ENCODE measurements at places on chromosomes 7 and 10.

DNA sequence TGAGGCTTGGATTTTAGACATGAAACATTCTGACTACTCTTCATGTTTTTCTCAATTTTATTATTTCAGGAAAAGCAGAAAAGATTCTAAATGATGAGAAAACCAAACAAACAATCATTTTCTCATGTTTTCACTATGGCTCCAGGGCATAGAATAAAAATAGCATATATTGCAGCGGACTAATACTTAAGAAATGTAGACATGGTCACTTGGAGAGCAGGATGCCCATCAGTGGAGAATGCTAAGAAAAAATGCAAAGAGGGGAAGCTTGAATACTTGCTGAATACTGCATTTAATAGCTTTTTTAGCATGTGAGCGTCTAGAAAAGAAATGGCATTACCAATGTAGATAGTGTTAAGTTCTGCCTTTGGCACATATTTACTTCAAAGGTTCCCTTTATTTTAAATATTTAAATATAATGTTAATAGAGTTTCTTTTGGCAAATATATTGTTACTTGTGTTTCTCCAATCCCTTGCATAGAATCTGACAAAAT, 107.9 kb downstream of the PPP1R17 start:
- no peak for DNase-seq

GRCh38 chr10:4851846-4852245, 25.8 kb downstream of the AKR1E2 start:
- DNase-seq, result no peak

GRCh38 chr10:50552771-50553535, 70.8 kb downstream of the SGMS1 start:
- DNase-seq, result peak; percentile 34

GRCh38 chr10:117471344-117471874, 71.1 kb upstream of the EMX2 start:
- no peak for DNase-seq

- DNase-seq, result no peak
Measured at GRCh38 chr10:24826009-24826408, 102.3 kb upstream of the ARHGAP21 start.

GRCh38 chr7:122884186-122884585, 2.1 kb downstream of the CADPS2 start:
- no peak for DNase-seq

DNA sequence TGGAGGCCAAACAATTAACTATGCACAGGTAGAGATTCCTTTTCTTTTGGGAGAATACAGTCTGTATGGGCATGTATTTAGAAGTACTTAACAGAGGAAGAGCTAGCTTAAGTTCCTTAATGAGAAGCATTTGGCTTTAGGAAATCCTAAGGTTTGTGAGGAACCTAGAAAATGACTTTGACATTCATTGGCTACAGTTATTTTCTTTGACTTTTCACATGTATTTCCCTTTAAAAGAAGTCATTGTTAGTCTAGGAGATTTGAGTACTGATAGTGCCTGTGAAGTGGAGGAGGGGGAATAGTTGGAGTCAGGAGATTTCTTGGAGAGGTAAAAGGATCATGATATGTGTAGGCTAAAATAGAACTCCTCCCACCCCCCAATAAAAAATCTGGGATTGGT, 3.6 kb downstream of the HELLS start:
- DNase-seq, result no peak

DNA sequence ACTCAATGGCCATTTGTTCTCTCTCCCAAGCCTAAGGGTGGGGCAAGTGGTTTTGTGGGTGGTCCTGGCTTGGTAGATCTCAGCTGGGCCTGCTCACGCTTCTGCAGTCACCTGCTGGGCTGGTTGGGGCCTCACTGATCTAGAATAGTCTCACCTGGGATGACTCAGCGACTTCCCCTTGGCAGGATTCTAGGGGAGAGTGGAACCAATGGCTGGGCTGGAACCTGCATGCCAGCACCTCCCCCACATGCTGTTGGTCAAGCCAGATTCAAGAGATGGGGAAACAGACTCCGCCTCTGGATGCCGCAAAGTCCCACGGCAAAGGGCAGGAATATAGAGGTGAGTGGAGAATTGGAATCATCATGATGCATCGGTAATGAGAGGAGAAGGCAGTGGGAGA, 292.9 kb upstream of the NPVF start:
- no peak for DNase-seq

DNA sequence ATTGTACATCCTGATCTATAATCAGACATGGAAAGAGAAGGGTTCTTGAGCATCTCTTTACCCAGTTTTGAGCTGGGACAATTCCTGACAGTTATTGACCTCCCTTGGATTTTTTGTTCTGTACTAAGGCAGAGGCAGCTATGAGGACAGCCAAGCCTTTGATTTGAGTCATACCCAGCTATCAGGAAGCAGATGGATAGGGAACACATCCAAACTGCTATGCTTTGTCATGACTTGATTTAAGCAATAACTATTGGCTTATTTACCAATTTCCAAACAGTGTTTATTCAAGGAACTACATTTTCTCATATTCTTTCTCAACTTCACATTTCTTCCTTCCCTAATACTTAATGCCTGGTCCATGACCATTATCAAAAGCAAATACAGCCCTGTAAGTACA, 396.4 kb upstream of the STEAP1 start:
- DNase-seq, result no peak

GRCh38 chr10:97140902-97141745, 44.6 kb downstream of the SLIT1 start:
- no peak for DNase-seq

DNA sequence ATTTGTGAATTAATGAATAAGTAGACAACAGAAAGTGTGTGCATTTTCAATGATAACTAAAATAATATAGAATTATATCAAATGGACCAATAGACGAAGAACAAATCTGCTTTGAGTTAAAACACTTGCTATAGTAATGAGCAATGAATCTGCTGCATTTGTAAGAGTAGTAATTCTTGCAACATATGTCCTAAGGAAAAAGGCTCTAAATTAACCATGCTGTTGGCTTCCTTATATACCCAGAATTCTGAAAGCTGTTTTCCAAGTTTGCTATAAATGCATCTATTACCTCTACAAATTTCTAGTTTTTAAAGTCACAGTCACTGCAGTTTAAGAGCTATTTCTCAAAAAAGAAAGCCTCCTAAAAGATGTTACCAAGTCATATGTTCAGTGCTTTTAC, 20.5 kb upstream of the ANLN start:
- no peak for DNase-seq

- no peak for DNase-seq
Measured at GRCh38 chr7:127916735-127917134, 114.5 kb downstream of the LRRC4 start.

DNA sequence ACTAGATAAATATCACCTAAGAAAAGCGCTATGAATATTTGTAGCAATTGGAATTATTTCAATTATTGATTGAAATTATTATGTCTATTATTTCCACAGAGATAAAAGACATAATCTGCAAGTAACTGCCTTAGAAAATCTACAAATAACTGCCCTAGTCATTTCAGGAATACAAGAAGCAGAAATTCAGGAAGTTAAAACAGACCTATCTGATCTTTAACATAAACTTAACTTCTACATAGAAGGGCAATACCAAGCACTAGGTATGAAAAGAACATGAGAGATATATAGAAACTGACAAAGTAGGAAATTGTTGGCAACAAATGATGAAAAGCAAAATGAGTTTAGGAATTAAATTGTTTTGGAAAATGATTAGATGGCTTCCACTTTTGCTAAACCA, 31.8 kb upstream of the AKR1B10 start:
- DNase-seq, result no peak

- DNase-seq, result no peak
Measured at GRCh38 chr10:132011024-132011423, 29.3 kb upstream of the BNIP3 start.

- DNase-seq, result no peak
Measured at GRCh38 chr7:135330088-135330487, 96.5 kb downstream of the STRA8 start.

GRCh38 chr7:17590221-17590620, 291.8 kb downstream of the AHR start:
- DNase-seq, result no peak

DNA sequence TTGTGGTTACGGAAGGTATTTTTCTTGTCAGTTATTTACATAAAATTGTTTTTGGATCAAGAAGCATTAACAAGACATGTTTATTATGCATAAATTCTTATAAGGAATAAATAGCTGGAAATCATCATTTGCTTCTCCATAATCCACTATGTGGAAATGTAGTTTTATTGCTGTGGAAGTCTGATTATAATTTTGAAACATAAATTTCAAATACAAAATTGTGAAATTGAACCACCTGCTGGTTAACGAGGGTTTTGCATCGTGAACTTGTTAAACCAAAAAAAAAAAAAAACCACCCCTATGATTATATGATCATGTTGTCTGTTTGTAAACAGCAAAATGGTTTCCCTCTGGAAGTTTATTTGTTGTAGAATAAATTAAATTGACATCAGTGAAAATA, 25.9 kb downstream of the ABRAXAS2 start:
- no peak for DNase-seq

DNA sequence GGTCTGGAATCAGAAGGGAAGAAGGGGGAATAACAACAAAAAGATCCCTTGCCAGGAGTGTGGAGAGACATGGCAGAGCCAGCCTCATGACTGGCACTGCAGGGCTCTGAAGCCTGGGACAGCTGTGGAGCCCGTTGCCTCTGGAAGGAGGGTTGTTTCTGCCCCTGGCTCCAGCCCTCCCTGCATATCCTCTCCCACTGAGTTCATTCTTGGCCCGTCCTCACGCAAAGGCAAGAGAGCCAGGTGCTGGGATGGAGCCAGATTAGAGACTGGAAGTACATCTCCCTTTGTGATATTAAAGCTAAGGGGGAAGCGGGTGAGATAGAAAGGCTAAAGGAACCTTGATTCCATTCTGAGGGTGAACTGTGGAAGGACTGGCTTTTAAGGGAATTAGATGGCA, 141.5 kb upstream of the NPVF start:
- DNase-seq, result no peak

DNA sequence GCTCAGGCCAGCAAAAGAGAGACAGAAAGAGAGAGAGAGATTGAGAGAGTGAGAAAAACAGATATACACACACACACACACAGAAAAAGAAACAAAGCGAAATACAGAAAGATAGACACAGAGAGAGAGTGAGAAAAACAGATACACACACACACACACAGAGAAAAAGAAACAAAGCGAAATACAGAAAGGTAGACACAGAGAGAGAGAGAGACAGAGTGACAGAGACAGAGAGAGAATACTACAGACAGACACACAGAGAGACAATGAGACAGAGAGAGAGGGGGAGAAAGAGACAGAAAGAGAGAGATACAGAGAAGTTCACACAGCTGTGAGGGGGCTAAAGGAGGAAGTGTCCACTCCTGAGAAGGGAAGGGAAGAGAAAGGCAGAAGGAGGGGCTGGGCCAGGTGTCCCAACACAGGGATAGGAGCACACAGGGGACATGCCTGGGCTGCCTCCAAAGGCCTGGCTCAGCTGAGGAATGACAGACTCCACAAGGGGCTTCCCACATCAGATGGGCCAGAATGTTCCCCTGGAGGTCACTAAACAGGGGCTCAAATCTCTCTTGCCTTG, 4.3 kb downstream of the GCK start:
- DNase-seq, result no peak

- DNase-seq, result no peak
Measured at GRCh38 chr7:107486041-107486440, 16.2 kb downstream of the GPR22 start.

DNA sequence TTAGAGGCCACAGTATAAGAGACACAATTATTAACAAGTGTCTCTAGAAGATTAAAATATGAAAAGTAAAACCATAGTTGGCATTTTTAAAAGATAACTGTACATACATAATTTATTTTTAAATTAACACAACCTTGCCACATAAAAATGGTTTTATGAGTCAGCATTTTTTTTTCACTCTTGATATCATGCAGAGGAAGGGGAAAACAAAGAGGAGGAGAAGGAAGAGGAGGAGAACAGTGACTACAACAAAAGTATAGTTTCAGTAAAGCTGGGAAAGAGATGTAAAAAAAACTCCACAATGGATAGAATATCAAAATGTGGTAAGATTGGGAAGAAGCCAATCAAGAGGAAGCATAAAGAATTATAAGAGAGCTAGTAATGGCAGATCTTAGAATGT, 34.0 kb downstream of the CH25H start:
- DNase-seq, result no peak

- no peak for DNase-seq
Measured at GRCh38 chr10:120428754-120429153, 28.3 kb upstream of the PLPP4 start.

DNA sequence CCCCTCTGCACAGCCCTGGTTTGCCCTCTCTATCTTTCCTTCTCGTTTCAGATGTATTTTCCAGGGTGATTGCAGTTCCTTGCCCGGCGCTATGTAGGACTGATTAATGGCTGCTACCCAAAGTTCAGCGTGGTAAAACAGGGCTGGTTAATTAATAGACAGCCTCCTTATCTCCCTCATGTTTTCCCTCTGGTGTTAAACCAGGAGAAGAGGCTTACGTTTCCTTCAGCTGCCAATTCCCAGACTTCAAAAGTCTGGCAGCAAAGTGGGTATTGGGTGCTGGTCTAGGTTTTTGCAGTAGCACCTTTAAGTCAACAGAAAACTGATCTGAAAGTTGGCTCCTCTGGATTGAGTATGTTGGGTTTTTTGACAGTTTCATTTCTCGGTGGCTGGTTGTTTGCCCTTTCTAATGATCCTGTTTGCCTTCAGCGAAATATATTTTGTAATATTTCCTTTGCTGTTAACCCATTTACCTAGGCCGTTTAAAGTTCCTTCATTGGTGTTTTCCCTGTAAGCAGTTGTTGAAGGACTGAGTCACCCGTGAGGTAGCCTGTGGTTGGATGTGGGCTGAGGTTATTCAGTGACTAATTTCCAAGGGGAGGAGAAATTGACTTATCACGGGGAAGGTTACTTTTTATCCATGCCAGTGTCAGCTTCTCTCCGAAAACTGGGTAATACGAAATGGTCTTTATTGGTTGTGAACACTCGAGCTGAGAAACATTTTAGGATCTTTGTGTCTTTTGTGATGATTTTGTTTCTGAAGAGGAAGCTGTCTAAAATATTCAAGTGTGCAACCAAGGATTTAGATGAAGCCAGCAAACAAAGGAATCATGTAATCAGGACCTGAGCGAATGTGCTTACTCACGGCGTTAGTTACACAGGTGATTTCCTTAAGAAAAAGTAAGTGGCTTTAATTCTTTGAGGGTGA, 257.2 kb downstream of the KIAA1217 start:
- DNase-seq, result peak; percentile 59

DNA sequence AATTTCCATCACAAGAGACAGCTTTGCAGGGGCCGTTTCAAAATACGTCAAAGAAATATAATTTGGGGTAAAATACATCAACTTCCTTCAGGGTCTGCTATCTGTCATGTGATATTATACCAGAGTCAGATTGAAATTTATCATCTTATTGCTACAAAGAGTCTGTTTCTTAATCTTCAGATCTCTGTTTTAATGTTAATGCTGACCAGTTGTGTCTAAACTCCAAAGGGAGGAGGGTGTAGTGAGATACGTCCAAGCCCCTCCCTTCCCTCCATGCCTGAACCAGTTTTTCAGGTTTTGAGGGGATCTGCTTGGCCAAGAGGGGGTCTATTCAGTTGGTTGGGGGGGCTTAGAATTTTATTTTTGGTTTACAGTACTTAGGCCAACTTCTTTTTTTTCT, 891.6 kb downstream of the GRM8 start:
- DNase-seq, result no peak

GRCh38 chr10:86646532-86646931, 7.8 kb upstream of the OPN4 start:
- no peak for DNase-seq
